ENCODE measurements at places on chromosomes 6 and 20.

GRCh38 chr20:10629946-10630650 is 43.7 kb downstream of the JAG1 start:
- no peak for DNase-seq

DNA sequence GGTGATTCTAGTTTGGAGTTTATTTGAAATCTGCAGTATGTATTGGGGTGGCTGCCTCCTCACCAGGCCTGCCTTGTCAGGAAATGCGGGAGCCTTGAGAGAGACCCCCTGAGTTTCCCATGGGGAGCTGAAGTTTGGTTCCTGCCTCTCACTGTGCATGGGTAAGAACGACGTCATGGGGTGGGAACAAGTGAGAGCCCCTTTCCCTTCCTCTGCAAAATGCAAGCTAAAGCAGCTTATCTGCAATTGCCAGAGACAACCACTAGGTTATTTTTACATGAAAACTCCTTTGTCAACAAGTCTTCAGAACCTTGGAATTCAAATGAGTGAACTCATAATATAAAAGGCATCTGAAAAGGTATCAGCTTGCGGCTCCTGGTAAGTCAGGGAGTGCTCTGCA is 58.4 kb downstream of the TMEM170B start:
- no peak for DNase-seq

DNA sequence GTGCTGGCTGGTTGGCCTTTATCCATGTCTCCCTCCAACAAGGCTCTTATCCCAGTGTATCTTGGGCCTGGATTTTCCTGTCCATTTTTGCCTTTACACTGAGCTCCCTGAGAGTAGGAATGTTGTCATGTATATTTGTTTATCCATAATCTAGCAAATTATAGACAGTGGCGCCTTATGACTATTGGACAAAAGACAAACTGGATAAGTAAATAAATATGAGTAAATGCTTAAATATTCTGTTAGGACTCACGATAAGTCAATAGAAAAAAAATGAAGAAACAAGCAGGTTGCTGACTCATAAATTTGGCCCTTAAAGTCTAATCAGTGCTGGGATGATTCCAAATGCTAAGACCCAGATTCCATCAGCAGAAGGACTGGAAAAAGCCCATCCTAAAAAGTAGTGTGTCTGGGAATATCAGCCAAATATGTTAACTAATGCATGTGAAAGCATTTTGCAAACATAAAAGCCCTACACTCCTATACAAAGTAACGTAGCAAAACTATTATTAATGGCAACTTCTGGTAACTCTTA is 55.0 kb upstream of the PCSK2 start:
- DNase-seq: no peak

GRCh38 chr6:129686941-129687627 is 22.9 kb downstream of the ARHGAP18 start:
- DNase-seq: peak; percentile 33

DNA sequence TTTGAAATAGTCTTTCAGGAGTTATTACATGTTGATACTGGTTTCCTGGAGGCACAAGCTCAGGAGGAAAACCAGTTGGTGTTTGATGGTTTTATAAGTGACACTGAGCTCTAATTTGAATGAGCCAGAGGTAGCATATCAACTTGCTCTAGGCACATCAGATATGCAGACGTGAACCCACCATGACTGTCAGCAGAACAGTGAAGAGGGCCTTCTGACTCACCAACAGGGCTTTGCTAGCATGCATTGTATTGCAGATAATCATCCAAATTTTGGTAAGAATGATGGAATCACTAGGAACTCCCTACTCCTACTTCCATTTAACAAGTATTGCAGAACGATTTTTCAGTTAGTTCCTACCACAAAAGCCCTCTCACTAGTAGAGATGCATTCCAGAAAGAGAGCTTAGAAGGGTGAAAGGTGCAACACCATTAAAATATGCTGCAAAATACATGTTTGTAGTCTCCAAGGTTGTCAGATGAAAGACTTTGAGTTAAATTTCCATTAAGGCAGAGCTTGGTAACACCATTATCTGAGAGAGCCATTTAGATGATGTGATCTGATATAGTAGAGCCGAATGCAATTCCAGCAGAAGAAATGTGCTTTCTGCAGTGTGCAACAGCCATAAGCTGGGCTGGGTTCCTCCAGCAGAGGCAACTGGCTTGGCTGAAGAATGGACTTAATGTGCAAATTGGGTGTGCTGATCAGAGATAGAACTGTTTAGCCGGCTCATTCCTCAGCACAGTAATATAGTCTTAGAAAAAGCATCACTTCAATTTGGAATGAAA is 968.7 kb upstream of the ADGRB3 start:
- DNase-seq: no peak

DNA sequence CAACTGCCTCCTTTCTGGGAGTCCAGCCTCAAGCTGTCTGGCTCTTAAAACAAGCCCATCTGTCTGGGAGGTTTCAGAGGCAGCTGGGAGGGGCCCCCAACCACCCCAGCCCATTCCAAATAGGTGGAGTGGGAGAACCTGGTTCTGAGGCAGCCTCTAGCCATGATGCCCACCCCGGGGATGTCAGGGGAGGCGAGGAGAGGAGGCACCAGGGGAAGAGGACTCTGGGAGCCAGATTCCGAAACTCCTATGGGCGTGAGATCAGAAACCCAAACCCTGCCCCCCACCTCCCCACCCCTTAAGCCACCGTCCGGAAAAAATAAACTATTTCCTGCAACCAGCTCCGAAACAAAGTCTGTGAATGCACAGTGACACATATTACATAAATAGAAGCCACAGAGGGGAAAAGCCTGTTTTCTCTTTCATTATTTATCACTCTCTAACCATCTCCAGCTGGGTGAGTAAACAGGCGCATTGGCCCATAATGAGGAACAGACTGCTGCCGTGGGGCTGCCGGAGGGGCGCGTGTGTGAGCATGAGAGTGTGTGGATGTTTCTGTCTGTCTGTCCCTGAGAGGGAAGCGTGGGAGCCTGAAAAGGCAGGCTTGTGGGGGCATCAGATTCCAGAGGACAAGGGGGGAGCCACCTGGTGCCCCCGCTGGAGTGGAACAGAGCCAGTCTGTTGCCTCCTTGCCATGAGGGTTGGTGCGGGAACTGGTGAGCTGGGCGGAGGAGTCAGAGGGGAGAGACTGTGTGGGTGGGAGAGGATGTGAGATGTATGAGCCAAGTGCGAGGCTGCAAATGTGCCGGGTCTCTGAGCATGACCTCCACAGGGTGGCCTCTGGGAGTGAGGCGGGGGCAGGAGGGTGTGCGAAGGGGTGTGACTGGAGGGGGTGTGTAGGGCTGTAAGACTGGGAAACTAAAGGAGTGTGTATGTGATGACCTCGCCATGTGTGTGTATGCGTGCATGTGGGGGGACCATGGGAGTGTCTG is 14.3 kb upstream of the FOXP4 start:
- no peak for DNase-seq

GRCh38 chr20:3672547-3673171 is 9.2 kb downstream of the ADAM33 start:
- DNase-seq: no peak

Data from umbilical cord (tissue), 2 donors.